ENCODE measurements at places on chromosomes 13 and 19.

DNA sequence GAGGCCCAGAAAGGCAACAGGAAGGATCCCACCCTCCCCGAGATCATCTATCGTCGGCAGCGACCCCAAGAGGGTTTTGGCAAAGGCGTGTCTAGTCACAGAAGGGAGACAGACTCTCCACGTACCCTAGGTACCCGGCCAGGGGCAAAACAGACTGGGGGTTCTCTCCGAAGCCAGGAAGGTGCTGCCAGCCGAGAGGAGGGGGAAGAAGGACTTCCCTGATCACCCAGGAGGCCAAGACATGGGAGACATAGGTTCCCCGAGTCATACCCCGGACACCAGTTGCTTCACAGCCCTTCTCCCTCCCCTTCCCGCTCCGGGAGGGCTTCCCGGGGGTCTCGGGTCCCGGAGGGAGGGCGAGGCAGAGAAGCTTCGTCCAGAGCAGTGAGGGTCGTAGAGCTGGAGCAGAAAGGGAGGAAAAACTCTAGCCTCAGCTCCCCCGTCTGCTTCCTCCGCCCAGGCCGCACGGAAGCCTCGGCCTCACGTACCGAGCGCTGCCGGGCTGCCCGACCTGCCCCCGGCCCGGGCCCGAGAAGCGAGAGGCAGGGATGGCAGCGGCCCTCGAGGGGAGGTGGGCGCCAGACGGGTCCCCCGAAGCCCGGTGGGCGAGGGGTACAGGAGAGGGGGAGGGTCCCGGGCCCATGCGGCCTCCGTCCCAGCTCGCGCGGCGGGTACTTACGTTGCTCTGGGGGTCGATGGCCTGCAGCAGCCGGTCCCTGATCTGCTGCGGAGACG is 644 bp downstream of the MED26 start:
- DNase-seq = no peak

GRCh38 chr13:73765651-73766384 is 368.4 kb downstream of the KLF12 start:
- no peak for DNase-seq

DNA sequence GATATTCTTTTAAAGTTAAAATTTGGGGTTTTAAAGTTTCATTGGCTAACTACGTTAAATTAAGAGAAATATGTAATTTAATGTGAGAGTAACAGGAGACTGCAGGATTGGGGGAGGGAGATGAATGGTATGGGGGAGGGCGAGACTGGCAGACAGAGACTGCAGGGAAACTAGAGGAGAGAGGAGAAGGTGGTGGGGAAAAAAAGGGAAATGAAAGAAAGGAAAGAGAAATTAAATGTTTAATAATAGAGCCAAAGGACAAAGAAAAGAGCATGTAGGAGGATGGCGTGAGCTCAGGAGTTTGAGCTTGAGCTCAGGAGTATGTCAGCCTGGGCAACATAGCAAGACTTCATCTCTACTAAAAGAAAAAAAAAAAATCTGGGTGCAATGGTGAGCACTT is 115.9 kb downstream of the RFC3 start:
- no peak for DNase-seq

- no peak for DNase-seq
Measured at GRCh38 chr13:93338906-93339305, 112.3 kb downstream of the GPC6 start.

GRCh38 chr19:10389863-10390262 is 9.5 kb upstream of the TYK2 start:
- no peak for DNase-seq

DNA sequence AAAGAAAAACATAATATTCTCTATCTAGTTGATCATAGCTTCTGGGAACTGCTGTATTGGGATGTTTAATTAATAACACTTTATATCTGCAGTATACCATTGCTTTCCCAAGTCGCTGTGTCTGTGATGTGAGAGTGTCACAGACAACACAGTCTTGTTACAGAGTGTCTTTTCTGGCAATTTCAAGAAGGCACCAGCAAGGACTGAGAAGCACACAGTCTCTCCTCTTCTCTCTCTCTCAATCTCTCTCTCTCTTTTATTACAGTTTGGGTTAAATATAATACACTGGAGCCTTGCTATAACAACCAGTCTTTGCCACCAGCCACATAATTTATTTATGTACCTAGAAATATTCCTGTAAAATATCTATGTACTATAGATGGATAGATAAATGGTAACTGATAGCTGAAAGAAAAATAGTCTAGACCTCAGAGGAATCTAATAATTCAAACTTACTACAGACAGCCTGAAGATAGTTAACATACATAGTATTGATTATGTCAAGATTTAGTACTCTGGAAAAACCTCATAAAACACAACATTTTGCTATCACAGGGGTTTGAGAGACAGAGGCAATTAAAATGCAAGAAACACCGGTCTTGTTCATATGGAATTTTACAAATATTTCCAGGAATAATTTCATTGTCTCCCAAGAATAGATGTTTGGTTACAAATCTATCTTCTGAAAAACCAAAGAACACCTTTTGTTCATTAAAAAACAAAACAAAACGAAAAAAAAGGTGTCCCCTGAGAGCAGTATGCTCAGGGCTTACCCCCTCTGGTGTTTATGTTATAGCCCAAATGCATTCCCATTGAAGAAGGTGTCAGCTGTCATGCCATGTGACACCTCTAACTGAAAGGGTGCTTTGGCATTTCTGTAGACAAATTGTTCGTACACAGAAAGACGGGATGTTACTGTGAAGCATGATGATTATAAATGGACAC is 507.8 kb downstream of the TBC1D4 start:
- no peak for DNase-seq

GRCh38 chr13:111074826-111075225 is 40.3 kb upstream of the ARHGEF7 start:
- no peak for DNase-seq

- DNase-seq = no peak
Measured at GRCh38 chr13:45807520-45808099, 43.9 kb downstream of the SIAH3 start.

DNA sequence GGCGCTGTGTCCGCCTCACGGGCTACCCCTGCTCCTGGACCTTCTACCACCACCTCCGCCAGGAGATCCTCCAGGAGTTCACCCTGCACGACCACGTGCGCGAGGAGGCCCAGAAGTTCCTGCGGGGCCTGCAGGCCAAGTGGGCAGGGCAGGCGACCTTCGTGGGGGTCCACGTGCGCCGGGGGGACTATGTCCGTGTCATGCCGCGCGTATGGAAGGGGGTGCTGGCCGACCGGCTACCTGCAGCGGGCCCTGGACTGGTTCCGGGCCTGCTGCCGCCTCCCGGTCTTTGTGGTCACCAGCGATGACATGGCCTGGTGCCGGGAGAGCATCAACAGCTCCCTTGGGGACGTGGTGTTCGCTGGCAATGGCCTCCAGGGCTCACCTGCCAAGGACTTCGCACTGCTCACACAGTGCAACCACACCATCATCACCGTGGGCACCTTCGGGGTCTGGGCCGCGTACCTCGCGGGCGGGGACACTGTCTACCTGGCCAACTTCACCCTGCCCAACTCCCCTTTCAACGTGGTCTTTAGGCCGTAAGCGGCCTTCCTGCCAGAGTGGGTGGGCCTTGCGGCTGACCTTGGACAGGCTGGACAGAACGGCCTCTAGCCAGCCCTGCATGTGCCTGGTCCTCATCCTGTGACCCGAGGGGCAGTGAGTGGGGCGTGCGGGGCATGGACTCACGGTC is 7.8 kb upstream of the NTN5 start:
- DNase-seq = no peak

DNA sequence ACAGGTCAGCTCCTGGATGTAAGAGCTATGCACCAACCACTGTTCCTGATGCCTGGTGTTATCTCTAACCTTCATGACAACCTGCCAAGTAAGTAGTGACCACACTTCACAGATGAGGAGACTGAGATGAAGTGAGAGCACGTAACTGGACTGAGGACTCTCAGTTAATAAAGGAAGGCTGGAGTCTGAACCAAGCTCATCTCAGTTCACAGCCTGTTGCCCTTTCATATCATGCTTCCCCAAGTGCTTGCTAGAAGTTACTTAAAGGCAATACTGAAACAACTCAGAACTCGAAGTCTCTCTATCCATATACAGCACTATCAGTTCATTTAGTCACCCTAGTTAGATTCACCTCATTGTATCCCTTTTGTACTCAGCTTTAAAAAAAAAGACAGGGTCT is 119.7 kb downstream of the ABCC4 start:
- DNase-seq = no peak

- DNase-seq = no peak
Measured at GRCh38 chr19:1884291-1884718, 991 bp downstream of the ABHD17A start.

DNA sequence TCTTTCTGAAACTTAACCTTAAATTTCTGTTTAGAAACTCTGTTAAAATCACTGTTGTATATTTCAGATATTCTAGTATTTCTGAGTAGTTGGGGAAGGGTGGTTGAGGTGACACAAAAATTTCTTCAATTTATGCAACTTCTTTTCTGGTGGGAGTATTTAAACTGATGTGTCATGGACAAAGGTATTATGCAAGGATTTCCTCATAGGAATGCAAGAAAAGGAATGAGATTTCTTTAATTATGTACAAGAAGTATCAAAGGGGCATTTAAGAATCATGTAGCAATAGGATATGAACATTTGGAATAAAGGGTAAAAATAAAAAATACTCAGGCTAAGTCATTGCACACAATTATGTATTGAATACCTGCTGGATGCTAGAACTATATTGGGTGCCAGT is 575.8 kb upstream of the KLF12 start:
- no peak for DNase-seq

- DNase-seq = no peak
Measured at GRCh38 chr19:42068361-42068755, 1.6 kb downstream of the GRIK5 start.

GRCh38 chr19:44635581-44636438 is 7.9 kb upstream of the PVR start:
- DNase-seq = no peak

- DNase-seq = no peak
Measured at GRCh38 chr19:33427801-33428626, 54.5 kb downstream of the CEBPG start.

DNA sequence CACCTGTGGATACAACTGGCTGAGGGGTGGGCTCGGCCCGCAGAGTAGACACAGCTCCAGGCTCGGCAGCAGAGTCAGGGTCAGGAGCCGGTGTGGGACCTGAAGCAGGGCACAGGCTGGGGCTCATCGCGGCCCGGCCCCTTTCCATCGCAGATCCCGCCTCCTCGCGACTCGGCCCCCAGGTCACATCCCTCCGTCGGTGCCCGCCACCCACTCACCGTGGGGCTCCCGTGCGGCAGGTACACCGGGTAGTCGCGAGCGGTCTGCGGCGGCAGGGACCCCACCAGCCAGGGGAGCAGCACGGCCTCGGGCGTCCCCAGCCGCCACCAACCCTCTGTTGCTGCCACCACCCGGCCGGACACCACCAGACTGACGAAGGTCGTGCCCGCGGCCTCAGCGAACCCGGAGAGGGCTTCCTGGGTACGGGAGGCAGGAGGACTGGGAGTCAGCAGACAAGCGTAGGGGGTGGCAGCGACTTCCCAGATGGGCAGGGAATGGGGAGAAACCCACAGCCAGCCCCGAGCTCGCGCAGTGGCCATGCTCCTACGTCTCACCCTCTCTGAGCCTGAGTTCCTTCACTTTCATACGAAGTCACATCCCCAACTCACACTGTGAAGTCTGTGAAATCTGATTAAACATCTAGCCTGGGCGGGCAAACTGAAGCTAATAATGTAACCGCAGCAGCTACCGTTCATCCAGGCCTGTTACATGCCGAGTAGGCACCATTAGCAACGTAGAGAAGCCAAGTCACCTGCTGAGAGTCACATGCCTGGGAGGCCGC is 3.7 kb downstream of the FUZ start:
- DNase-seq = no peak

GRCh38 chr13:54144828-54145227 is 1116.2 kb downstream of the OLFM4 start:
- DNase-seq = no peak

DNA sequence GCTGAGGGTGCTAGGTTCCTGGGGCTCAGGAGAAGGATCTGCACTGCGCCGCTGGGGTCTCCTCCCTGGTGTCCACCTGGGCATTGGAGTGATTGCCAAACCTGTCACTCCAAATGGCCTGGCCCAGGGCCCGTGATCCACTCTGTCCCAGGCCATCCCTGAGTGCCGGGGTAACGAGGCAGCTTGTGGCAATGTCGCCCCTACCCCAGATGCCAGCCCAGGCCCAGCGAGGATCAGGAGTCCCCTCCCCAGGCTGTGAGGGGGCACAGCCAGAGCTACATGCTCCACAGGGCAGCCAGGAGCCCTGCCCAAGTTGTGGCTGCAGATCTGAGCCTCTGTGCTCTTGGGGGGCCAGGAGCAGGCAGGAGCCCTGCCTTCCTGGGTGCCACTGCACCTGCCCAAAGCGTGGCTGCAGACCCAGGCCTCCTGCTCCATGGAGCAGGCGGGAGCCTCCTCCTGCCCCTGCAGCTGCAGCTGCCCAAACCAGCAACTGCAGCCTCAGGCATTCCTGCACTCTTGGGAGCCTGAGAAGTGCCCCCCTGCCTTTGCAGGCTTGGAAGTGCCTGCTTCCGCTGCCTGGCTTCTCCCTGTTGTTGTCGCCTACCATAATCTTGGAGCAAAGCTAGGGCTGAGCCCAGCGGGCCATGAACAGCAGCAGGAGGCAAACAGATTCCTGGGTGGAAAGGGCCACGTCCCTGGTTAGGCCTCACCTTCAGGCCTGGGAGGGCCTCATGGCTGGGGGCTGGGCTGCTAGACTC is 4.6 kb downstream of the IGFL4 start:
- no peak for DNase-seq

GRCh38 chr13:102298051-102298450 is 103.8 kb downstream of the FGF14 start:
- no peak for DNase-seq

DNA sequence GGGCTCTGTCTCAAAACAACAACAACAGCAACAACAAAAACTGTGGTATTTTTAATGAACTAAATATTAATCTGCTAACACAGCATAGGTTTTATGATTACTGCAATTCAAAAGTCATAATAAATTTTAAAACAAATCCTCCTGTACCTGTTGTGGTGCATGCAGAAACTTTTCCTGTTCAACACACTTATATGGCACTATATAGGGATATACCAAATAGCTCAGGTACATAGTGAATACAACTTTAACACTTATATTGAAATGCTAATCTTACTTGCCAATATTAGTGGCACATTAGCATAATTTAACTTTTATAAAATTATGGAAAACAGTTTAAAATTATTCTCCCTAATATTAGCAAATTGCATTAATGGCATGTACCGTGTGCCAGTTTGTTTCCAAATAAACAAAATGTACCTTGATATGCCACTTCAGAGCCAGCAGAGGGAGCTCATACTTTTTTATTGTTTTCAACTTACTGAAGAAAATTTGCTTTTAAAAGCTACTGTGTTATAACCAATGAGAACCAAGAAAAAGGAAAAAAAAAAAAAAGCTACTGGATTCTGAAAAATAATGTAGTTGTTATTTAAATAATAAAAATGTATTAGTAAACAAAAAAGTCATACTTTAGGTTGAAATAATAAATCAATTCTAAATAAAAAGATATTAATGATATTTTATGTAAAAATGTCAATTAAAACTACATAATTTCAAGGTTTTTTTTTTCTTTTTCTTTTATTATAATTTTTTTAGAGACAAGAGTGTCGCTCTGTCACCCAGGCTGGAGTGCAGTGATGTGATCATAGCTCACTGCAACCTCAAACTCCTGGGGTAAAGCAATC is 18.0 kb upstream of the RBM26 start:
- no peak for DNase-seq
